HCT116 (cell line): ENCODE measurements at places on chromosomes 7 and 10.

GRCh38 chr10:69279110-69279509, 814 bp downstream of the HK1 start:
- DNase-seq, result no peak

DNA sequence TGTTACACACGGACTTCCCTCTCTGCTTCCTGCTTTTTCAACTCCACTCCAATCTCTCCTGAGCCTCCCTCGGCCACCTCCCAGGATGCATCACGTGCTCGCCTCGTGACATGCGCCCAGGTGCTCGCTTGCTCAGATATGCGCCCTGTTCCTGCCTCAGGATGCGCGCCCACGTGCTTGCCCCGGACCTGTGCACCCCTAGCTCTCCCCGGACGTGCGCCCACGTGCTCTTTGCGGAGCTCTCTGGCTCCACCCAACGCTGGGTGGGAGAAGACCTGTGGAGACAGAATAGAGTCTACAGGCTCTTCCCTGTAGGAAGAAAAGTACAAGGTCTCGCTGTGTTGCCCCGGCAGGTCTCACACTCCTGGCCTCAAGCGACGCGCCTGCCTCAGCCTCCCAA, 23.1 kb downstream of the PARD3 start:
- no peak for DNase-seq

DNA sequence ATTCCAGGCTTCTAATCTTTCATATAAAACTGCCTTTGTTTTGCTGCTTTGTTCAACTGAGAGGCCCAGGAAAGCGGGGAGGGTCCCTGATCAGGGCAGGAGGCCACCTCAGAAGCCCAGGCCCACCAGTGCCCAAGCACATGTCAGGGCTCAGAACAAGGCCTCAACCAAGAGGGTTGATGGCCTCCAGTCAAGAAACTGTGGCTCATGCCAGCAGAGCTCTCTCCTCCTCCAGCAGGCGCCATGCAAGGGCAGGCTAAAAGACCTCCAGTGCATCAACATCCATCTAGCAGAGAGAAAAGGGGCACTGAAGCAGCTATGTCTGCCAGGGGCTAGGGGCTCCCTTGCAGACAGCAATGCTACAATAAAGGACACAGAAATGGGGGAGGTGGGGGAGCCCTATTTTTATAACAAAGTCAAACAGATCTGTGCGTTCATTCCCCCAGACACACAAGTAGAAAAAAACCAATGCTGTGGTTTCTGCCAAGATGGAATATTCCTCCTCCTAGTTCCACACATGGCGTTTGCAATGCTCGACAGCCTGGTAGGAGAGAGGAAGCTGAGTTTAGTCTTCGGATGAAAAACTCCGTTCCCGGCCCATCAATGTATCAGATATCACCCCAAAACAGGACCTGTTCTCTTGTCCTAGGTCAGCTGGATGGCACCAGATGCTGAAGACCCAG, 34.0 kb downstream of the PSAP start:
- DNase-seq, result no peak

DNA sequence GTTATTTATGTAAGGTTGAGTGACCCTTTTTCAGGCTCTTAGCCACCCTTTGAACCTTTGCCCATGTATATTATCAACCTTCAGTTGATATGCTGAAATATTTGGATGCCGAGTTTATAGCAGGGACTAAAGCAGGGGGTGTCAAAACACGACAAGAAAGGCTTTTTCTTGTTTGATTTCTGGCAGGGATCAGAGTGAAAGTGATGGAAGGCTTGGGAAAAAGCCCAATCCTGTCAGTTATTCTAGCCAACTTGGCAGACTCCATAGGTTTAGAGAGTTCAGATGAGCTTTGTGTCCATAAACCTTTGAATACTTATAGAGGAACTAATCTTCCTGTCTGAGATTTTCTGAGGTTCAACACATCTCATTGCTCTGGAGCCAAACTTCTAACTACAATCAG, 47.5 kb downstream of the INHBA start:
- DNase-seq, result no peak

- no peak for DNase-seq
Measured at GRCh38 chr10:74906611-74907198, 80.3 kb downstream of the KAT6B start.

DNA sequence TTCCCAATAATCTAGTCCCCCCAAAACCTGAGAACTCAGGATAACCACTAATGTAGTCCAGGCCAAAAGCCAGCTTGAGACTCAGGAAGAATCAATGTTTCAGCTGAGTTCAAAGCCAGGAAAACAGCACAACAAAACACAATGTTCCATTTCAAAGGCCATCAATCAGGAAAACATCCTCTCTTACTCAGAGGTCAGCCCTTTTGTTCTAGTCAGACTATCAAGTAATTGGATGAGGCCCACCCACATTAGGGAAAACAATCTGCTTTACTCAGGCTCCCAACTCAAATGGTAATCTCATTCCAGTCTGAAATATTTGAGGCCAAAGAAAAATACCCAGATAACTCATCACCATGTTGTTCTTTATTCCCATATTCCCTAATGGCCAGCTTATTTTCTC, 152.2 kb downstream of the SDHAF3 start:
- DNase-seq, result no peak

GRCh38 chr7:144819566-144819965, 16.3 kb downstream of the TPK1 start:
- no peak for DNase-seq

DNA sequence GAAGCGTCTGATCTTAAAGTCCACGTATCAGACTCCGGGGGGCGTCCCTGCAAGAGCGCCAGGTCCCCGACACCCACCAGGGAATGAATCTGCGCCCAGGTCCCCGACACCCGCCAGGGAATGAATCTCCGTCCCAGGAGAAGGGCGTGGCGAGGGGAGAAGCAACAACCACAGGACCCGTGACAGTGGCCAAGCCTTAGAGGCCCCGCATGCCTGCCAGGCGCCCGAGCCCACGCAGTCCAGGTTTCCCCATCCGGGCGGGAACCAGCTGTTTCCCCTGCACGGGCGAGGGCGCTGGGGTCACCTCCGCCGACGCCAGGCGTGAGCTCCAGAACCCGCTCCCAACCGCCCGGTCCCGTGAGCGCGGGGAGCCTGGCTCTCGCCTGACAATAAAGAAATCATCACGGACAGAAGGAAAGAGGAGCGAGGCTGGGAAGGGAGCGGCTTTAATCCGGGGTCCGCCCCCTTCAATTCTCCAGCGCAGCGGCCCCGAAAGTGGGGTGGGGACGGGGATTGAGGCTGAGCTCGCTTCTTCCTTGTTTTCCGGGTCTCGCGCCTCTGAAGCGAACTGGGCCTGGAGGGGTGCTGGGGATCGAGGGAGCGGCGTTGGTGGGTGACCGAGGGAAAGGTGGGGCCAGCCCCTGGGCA, 29.0 kb upstream of the BMS1 start:
- no peak for DNase-seq

DNA sequence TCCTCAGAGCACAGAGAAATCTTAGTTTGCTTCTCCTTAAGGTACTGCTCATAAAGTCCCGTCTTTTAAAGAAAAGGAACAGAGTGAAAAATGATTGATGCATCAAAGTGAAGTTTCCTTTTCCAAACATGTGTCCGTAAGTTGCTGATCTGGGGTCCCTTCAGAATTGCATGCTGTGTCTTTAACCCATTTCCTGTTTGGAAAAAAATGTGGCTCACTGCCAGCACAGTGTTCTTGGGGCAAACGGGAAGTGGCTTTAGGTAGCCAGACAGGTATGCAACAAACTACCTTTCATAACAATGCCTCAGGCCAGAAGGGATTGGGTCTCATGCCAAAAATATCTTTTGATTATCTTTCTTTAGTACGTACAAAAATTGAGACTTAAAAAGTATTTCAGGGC, 50.9 kb downstream of the TFAM start:
- DNase-seq, result peak; percentile 72

DNA sequence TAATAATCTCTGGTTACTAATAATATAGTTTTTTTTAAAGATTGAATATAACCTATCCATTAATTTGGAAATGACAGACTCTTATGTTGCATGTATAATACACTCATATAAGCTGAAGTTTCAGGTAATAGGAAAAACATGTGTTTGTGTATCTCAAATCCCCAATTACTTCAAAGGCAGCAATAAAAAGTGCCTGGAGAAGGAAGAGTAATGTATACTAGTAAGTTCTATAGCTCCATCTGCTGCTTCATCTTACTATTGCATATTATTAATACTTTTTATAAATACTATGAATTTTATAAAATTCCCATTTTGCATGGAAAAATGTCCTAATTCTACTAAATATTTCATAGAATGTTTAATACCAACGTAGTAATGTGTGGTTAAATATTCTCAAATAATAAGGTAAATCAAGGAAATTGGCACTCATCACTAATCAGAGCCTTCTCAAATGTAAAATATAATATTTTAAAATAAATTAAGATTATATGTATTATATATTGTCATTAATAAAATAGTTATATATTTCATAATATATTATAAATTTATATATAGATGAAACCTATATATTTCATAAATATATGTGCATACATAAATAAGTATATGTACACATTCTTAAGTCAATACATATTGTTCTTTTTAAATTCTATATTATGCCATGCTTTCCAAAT, 311.9 kb downstream of the HGF start:
- peak; percentile 13 for DNase-seq

DNA sequence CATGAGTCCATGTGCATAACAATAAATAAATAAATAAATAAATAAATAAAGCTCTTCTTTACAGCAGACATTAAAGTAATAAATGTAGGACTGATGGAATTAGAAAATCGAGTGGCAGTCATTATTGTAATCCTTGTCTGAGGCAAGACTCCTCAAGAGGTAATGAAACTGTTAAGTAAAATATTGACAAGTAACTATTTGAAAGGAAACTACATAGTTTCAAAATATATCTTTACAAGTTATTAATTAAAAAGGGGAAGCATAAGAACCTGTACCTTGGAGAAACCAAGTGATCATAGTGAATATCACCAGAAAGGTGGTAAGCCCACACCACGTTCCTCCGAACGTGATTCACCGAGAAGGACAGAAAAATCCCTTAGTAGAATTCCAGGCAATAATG, 285.6 kb upstream of the SORCS1 start:
- DNase-seq, result no peak

DNA sequence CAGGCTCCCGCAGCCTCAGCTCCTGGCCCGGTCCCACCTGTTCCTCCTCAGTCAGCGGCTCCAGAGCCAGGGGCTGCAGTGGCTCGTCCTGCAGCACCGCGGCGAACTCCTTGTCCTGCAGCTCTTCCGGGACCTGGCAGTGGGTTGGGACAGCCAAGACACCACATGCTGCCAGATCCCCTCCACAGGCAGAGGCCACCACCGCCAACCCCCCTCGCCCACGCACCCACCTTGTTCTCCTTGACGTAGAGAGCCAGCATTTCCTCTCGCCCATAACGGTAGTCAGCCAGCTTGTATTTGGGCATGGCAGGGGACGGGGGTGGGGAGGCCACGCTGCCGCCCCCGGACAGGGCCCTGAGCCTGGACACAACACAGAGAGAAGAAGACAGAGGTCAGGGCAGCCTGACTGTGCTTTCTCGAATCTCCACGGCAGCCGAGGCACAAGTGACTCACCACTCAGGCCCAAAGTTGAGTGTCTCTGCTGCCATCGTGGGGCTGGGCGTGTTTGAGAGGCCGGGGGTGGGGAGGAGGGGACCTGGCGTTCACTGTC, 6.2 kb downstream of the GIGYF1 start:
- no peak for DNase-seq

DNA sequence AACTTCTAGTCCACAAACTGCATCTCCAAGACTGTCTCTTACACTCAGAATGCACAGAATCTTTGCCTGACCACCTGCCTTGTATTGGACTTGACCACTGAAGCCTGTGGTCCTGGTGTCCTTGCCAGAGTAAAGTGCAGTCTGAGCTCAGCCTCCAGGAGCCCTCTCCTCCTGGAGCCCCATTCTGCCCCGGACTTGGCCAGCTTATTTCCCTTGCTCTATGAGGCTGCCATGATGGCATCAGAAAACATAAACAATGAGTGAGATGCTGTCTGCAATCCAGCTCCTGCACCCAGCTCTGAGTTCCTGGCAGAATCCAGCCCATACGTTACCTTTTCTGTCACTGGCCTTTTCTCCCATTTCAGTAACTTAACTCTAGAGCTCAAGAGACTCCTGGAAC, 494.6 kb downstream of the PLXNA4 start:
- DNase-seq, result no peak

DNA sequence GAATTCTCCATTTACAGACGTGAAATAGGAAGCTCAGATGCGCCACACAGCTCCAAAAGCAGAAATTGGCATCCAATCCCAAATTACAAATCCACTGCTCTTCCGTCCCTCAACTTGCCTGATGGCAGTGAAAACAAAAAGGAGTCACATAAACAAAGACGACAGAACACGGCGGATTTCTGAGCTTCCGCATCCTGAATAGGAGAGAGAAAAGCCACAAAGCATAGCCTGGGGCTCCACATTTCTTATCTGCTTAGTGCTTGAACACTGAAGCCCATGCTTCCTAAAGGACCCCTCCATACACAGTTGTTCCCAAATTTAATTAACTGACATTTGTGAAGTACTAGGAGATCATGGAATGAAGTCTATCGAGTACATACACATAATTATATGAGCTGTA, 32.6 kb downstream of the BEND7 start:
- DNase-seq, result no peak

GRCh38 chr10:6223981-6224380, 21.2 kb downstream of the PFKFB3 start:
- DNase-seq, result no peak

GRCh38 chr7:20665096-20665495, 49.6 kb downstream of the ABCB5 start:
- DNase-seq, result no peak

GRCh38 chr7:71221549-71221948, 89.6 kb downstream of the GALNT17 start:
- no peak for DNase-seq

- DNase-seq, result no peak
Measured at GRCh38 chr10:124229201-124229988, 136.0 kb upstream of the CHST15 start.

GRCh38 chr7:8190119-8190895, 71.7 kb downstream of the ICA1 start:
- DNase-seq, result peak; percentile 26

DNA sequence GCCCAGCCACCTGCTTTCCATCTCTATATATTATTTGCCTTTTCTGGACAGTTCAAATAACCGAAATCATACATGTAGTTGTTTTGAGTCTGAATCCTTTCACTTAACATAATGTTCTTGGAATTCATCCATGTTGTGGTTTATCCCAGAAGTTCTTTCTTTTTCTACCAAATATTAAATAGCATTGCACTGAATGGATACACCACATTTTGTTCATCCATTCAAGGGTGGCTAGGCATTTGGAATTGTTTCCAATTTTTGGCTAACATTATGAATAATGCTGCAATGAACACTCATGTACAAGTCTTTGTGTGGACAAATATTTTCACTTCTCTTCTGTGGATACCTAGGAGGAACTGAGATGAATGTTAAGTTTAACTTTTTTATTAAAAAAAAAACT, 18.0 kb downstream of the DNAJC1 start:
- DNase-seq, result no peak
